ENCODE measurements at places on chromosomes 13 and 19.

DNA sequence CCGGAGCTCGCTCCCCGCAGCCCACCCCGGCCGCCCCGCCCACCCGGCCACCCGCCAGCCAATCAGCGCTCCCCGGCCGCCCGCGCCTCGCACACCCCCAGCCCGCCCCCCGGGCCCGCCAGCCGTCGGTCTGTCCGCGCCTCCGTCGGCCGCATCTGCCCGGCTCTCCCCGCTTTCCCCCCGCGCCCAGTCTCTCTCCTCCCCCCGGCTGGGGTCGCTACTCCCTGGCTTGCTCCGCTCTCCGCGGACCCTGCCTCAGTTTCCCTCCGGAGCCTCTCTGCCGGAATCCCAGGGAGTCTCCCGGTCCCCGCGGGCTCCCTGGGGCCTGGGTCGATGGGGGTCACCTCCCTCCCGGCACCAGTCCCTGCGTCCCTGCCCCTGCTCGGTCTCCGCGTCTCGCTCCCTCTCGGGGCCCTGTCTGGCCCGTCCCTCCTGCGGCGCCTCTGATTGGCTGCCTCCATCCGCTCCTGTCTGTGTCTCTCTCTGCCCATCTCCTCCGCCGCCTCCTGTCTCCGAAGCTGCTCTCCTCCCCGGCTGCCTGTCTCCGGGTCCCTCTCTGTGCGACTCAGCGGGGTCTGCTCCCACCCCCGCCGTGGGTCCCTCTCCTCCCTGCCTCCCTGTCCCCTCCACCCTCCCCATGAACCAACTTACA lies 484 bp downstream of the IL11 start:
- peak; percentile 72 for DNase-seq

GRCh38 chr13:66995203-66995611 lies 234.9 kb downstream of the PCDH9 start:
- peak; percentile 21 for DNase-seq

DNA sequence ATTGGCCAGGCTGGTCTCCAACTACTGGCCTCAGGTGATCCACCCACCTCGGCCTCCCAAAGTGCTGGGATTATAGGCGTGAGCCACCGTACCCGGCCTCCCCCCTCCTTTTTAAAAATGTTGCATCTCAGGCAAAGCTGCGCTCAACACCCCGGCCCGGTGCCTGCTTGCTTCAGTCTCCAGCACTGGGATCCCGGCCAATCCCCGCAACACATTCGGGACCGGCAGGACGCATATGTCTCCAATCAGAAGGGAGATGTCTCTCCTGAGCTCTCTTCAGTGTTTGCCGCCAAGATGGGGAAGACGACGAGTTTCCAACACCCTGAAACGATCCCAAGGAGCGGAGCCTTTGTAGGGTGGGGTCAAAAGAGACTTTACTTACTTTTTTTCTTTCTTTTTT lies 16.1 kb downstream of the GNG7 start:
- DNase-seq = no peak

DNA sequence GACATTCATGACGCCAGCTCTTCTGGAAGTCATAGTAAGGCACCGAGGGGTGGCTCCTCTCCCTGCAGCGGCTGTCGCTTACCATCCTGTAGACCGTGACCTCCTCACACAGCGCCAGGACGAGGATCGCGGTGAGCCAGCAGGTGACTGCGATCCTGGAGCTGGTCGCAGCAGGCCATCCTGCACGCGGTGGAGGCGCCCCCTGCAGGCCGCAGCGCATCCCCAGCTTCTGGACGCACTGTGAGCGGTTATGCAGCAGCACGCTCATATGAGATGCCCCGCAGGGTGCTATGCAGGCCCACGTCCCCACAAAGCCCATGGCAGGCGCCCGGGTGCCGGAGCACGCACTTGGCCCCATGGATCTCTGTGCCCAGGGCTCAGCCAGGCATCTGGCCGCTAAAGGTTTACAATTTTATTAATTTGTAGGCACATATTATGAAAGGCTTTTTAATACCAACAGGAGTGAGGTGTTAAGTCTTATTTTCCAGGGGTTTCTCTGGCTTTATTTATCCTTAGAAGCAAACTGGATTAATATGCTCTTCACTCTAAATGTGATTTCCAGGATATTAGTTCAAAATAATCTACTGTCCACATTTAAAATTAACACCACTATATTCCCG lies 35.6 kb upstream of the PSPC1 start:
- DNase-seq = no peak

GRCh38 chr13:97030705-97031452 lies 36.6 kb upstream of the OXGR1 start:
- DNase-seq = peak; percentile 10

DNA sequence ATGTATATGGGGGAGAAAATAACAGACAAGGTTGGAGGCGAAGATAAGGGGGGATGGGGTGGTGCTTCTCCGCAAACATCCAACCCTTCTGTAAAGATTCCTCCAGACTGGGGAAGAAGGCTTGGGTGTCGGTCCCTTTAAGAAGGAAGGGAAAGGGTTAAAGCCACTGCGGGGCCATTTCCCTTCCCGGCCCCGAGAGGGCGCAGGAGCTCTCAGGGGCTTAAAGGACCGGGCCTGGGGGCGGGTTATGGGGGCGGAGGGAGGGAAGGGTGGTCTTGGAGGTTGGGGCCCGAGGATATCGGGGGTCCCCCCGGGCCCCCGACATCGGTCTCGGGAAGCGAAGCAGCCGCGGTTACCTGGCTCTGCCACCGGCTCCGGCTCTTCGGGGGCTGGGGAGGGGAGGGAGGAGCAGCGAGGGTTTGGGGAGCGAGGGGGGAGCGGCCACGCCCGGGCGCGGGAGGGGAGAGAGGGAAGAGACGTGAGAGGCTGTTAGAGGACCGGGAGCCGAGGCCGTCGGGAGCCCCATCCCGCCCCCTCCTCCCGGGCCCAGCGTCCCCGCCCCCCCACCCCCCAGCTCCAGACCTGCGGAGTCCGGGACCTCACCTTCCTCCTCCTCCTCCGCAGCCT lies 2.8 kb downstream of the TNNT1 start:
- peak; percentile 74 for DNase-seq

- no peak for DNase-seq
Measured at GRCh38 chr19:56995303-56995702, 124.5 kb upstream of the USP29 start.

- peak; percentile 98 for DNase-seq
Measured at GRCh38 chr19:913080-913748, at the start of gene R3HDM4. Gene R3HDM4, minus strand, starts transcription at chr19:913219. Its CDS starts 62 bp downstream, at chr19:913157.

DNA sequence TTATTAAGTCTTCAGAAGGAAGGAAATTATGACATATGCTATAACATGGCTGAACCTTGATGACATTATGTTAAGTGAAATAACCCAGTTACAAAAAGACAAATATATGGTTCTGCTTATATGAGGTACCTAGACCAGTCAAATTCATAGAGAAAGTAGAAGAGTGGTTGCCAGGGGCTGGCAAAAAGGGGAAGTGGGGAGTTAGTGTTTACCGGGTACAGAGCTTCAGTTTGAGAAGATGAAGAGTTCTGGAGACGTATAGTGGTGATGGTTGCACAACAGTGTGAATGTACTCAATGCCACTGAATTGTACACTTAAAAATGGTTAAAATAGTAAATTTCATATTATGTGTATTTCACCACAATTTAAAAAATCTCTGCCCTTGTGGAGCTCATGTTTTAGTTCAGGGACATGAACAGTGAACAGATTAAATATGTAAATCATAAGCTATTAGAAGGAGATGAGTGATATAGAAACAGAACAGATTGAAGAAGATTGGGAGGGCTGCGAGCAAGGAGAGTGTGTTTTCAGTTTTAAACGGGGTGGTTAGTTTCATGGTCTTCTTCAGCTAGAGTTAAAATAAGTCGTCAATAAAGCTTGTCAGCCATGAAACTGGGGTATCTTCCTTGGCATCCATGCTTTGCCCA lies 355.2 kb downstream of the KCNRG start:
- DNase-seq = no peak

- DNase-seq = no peak
Measured at GRCh38 chr13:111861766-111862366, 205.1 kb upstream of the SOX1 start.

GRCh38 chr13:110134801-110135200 lies 172.2 kb downstream of the COL4A1 start:
- DNase-seq = no peak

DNA sequence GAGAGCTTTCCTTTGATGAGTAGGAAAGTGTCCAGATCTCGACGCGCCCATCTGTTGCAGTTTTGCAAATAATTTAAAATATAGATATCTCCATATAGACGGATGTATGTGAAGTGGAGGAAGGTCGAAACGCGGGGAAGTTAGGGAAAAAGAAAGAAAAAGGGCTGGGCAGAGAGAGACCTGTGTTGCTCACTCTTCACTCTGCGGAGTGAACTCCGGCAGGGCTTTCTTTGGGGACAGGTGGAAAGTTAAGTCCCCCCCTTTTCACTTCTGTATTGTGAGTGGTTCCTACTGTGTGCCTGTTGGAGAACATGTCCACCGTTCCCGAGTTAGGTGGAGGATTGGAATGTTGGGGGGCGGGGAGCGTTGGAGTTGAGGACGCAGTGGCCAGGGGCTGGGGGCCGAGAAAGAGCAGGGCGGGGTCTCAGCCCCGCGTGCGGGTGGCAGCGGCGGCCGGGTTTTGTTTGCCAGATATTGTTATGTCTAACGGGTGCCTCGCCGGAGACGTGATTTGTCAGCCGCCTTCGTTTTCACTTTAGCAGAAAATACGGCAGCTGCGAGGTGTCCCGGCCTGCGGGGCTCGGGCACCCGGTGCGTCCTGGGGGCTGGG lies 145.1 kb upstream of the ZNF536 start:
- no peak for DNase-seq

DNA sequence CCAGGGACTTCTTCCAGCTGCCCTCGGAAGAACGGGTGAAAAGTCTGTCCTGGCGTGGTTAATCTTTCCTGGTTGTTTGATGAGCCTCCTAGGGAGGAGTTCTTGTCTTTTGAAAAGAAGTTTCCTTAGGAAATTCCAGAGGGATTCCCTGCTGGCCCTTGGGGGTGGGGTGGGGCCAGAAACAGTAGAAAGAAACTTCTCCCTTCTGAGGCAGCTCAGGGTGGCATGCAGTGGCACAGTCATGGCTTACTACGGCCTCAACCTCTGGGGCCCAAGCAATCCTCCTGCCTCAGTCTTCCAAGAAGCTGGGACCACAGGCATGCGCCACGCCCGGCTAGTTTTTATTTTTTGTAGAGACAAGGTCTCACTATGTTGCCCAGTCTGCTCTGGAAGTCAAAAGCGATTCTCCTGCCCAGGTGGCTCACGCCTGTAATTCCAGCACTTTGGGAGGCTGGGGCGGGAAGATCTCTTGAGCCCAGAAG lies 1.5 kb downstream of the ZNF101 start:
- no peak for DNase-seq

GRCh38 chr13:112362021-112362420 lies 14.1 kb upstream of the SPACA7 start:
- no peak for DNase-seq

DNA sequence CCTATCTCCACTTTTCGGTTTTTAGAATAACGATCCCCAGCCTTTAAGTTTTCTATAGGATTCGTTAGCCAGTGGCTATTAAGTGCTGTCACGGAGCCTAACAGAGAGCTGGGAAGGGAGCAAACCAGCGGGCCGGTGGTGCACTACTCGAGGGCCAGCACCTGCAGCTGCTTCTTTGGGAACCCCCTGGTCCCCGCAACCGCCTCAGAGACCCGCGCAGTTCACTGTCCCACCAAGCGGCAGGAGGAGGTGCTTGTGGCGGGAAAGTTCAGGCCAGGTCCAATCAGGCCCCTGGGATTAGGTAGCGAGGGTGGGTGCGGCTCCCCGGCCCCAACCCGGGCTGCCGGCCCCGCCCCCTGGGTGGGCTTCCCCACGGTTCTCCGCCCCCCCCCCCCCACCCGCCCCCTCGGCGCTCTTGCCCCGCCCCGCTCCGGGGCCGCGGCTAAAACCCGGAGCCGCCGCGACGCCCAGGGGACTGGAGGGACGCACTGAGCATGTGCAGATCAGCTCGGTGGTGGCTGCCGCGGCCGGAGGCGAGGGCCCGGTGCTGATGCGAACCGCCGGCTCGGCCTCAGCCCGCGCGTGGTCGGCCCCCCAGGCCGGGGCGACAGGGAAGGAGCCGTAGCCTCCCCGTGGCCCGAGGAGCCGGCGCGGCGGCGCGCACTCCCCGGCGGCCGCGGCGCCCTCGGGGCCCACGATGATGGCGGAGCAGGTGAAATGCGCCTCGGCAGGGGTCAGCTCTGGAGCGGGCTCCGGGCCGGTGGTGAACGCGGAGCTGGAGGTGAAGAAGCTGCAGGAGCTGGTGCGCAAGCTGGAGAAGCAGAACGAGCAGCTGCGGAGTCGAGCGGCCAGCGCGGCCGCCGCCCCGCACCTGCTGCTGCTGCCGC lies at the start of gene SLAIN1:
Gene SLAIN1, plus strand, starts transcription at position 471 of the 887 bp plus-strand sequence. Its CDS starts 227 bp downstream, at position 698.
- DNase-seq = peak; percentile 97

- DNase-seq = no peak
Measured at GRCh38 chr13:32176696-32177095, 138.5 kb downstream of the ZAR1L start.

DNA sequence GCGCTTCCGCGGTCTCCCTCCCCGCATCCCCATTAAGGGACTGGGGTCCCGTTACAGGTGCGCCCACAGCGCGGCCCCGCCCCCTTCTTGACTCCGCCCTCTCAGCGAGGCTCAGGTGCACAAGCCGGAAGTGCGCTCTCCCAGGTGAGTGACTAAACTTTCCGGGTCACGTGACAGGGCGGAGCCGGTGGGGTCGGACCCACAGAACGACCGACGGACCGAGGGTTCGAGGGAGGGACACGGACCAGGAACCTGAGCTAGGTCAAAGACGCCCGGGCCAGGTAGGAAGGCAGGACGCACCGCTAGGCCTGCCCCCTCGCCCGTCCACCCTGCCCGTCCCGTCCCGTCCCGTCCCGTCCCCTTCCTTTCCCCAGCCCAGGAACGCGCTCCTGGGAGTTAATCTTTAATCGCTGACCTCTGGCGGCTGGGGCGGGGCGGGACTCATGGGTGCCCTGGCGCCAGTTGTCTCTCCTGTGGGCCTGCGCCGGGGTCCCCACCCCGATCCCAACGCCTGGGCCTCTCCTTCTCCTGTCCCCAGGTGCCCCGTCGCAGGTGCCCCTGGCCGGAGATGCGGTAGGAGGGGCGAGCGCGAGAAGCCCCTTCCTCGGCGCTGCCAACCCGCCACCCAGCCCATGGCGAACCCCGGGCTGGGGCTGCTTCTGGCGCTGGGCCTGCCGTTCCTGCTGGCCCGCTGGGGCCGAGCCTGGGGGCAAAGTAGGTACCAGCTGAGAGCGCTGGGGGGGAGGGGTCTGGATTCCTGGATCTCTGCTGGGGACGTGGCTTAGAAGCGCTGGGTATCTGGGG lies at the start of gene CRB3:
Gene CRB3, plus strand, starts transcription at position 202 of the 804 bp plus-strand sequence. Its CDS starts 431 bp downstream, at position 633.
- peak; percentile 39 for DNase-seq

- DNase-seq = no peak
Measured at GRCh38 chr19:6718741-6719539, 1.5 kb downstream of the C3 start.

- DNase-seq = no peak
Measured at GRCh38 chr19:6524311-6524710, 6.5 kb upstream of the TNFSF9 start.

Measured in GM20000 (cell line).